ENCODE measurements at places on chromosomes 1 and 21. TPM values are rescaled to one million over a fixed set of nuclear protein-coding genes. Genes with fewer than 3 reads are reported as not detected.

The ODR4 gene
- 24.9 TPM for total RNA-seq

The CLCA4 gene
- not detected for total RNA-seq

The TCP10L gene
- total RNA-seq, result 3.7 TPM

The TPTE gene
- total RNA-seq, result not detected

DNA sequence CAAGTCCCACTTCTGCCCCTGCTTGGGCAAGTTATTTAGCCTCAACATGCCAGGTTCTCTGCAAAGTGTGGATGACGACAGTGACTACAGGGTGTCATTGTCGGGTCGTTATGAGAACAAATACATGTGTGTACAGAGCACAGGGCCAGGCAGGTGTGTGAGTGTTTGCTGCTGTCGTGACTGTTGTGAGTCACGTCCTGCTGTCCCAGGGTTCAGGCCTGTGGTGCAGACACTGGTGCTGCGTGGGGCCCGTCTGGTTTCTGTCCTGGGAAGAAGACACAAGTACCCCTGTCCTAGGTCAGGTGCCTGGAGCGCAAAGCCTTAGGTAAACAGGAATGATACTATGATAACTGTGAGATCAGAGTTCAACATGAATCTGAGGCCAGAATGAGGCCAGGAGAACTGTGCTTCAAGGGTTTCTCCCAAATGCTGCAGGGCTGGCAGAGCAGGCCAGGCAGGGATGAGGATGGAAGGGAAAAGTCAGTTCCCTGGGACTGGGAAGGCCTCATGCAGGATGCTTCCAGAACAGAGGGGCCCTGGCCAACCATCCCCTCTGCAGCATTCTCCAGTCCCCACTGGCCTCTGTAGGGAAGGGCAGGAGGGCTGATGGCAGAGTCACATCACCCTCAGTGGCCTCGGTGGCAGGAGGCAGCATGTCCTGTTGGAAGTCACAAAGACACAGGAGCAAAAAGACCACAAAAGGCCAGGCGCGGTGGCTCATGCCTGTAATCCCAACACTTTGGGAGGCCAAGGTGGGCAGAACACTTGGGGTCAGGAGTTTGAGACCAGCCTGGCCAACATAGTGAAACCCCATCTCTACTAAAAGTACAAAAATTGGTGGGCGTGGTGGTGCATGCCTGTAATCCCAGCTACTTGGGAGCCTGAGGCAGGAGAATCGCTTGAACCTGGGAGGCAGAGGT lies 15.7 kb downstream of the GPR157 start:
- DNase-seq, result no peak
